ENCODE measurements at places on chromosomes 11 and 22.

DNA sequence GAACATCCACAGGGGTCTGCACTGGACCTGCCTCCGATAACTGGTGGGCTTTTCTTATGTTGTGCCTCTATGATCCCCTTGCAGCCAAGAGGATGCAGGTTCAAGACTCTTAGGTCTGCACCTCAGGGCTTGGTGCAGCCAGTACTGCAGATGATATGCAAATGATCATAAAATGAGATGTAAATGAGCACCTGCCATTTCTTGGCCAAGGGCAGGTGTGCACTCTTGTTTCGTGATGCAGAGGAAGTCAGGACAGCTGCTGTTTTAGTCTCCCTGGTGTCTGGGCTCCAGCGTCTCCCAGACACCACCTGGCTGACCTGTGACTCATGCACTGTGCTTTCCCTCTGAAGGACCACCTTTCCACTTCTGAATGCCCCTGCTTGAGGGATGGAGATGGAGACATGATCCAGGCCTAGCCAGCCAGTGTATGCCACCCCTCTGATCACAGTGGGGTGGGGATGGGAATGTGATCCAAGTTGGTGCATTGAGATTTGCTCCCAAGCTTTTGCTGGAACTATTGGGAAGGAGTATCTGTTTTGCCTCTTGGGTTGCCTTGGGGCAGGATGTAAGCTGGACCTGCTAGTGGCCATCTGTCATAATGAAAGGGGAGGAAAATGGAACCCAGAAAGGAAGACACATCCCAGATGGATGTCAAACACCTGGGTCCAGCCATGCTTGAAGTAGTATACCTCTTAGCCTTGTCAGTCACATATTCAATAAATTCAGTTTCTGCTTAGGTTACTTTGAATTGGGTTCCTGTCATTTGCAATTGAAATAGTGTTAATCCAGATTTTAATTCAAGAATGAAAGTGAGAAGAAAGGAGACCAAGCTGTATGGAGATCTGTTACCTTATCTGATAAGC, 3.3 kb upstream of the KCNJ11 start:
- no peak for DNase-seq

DNA sequence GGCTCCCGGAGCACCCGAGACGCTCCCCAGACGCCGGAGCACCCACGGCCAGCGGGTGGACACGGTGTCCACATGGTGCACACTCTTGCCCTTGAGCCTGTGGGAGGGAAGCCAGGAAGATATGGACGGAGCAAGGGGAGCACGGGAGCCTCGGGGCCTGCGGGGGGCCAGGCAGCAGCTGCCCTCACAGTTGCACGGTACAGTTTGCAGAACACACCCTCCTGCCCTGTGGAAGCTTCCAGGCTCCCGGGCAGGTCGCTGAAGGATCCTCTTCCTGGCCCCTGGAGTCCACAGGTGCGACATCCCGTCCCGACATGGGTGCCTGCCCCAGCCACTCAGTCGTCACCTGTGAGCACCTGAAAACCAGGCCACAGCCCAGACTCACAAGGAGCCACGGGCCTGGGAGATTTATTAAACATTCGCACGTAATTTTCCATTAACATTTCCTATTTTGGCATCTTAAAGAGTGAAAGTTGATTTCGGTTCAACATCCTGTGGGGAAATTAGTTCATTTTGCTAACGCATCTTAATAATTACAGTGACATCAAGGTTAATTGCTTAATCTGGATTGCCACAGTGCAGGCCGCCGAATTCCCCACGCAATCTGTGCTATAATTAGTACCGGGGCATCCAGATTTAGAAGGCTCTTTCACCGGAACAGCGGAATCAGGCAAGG, 253.3 kb downstream of the BRD1 start:
- DNase-seq = no peak

- DNase-seq = no peak
These were observed 37.3 kb downstream of the OSBPL5 start for GRCh38 chr11:3127706-3128355.

GRCh38 chr11:125750629-125751028, 4.5 kb downstream of the PATE1 start:
- DNase-seq = no peak

DNA sequence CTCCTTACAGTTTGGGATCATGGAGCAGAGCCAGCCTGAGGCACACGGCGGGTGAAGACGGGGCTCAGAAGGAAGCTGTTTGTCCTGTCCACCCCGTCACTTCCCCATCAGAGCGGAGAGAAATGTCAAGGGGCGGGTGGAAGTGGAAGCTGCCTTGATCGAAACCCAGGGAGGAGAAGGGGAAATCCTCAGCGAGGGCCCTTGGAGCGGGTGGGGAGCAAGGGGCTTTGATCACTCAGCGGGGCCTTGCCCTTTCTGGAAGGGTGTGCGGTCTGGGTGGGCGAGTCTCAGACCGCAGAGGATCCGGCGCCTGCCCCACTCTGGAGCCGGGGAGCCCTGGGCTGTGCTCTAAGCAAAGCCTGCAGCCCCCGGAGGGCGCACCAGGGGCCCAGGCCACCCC, 320.4 kb downstream of the NTM start:
- no peak for DNase-seq

- no peak for DNase-seq
These were observed 6.4 kb downstream of the FADS2 start for GRCh38 chr11:61834278-61835048.

GRCh38 chr22:23777776-23778576, 5.3 kb downstream of the MMP11 start:
- no peak for DNase-seq

- DNase-seq = no peak
These were observed 1.2 kb upstream of the CXCR5 start for GRCh38 chr11:118882491-118882890.

- DNase-seq = no peak
These were observed 57.7 kb upstream of the EMID1 start for GRCh38 chr22:29148036-29148435.

- no peak for DNase-seq
These were observed 16.4 kb downstream of the PRR33 start for GRCh38 chr11:1875093-1875850.

GRCh38 chr11:4508886-4509285, 26.4 kb downstream of the OR52K1 start:
- no peak for DNase-seq

GRCh38 chr22:25419247-25420113, 145.0 kb upstream of the GRK3 start:
- DNase-seq = no peak

DNA sequence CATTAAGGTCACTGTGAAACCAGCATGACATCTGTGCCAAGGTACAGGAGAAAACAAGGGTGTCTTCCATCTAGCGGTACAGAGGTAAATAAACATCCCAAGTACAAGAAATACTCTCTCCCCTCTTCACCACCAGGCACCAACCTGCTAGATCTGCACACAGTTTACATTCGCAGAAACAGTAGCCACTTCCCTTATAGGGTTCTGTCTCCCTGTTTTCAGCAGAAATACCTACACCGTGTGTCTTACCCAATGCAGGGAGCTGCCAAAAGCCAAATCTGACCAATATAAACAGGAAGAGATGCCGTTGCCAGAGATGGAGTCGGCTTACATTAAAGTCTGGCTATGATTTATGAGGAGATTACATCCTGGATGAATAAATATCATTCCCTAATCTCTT, 1.2 kb downstream of the SCN4B start:
- no peak for DNase-seq

DNA sequence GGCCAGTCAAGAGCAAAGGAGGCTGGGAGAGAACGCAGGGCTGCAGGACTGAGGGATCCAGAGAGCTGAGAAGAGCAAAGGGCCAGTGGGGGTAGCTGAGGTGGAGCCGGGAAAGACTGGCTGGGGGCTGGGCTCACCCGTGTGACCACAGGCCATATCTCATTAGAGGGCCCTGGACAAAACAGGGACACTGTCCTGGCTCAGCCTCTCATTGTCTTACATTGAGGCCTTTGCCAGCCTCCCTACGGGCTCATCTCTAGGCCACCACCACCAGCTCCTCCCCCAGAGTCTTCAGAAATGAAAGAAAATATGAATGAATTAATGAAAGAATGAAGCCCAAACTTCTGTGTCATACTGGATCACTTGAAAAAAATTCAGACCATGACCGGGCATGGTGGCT, 9.2 kb downstream of the RAB36 start:
- DNase-seq = no peak

DNA sequence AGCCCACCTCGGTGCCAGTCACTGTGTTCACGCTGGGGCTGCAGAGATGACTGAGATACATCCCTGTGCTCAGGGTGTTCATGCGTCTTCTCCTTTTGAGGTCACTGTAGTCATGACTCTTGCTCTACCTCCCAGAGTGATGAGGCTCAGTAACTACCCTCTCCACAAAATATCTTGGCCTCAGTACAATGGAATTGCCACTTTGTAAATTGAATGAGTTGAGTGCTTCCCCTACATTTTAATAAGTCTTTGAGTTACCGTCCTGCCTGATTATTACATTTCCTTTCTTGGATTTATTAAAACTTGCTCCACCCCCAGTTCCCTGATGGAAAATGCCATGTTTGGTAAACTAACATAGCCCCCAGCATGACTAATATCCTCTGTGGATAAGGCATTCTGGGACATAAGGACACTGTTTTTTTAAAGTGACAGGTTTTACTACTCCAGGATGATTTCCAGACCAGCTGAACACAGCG, 15.9 kb downstream of the PRSS23 start:
- DNase-seq = no peak

DNA sequence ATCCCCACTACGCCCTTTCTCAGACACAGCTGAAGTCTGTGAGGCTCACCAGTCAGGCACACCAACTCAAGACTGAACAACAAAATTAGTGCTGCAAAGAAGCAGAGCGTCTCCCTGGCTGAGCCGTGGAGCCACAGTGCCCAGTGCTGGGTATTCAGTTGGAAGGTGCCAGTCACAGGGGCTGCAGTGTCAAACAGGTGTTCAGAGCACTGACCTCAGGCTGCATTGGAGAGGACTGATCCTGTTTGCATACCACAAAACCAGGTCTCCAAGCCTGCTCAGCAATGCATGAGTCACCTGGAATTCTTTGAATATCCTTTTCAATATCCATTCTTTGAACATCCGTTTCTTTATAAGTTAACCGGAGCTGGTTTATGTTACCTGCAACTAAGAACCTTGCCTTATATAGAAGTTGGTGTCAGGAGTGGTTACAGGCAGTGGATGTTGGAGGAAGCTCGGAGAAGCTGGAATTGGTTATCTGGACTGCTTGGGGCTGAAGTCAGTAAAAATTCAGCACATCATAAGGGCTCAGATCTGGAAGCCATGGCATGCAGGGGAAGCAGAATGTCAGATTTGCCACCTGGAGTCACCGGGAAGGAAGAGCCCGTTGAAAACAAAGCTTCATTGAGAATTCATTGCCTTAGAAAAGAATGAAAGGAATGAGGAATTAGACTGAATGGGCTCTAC, 30.3 kb downstream of the PDGFB start:
- DNase-seq = no peak

GRCh38 chr11:129770993-129771392, 44.7 kb upstream of the TMEM45B start:
- no peak for DNase-seq

DNA sequence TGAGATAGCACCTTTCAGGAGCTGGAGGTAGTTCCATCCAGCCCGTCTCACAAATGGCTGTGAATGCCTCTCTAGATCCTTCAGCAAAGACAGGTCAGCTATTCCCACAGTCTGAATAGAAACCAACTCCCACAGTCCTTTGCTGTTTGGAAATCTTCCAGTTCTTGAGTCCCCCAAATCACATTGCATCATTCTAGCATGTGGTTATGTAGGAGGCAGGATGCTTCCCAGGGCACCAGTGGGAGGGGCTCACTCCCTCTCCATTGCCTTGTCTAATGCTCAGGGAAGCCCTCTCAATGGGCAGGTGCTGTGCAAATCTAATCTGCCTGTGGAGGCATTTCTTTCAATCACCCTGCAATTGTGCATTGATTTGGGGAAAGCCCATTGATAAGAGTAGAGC, 14.6 kb downstream of the NAV2 start:
- no peak for DNase-seq

- DNase-seq = no peak
These were observed 11.8 kb downstream of the ANO9 start for GRCh38 chr11:429931-430456.

DNA sequence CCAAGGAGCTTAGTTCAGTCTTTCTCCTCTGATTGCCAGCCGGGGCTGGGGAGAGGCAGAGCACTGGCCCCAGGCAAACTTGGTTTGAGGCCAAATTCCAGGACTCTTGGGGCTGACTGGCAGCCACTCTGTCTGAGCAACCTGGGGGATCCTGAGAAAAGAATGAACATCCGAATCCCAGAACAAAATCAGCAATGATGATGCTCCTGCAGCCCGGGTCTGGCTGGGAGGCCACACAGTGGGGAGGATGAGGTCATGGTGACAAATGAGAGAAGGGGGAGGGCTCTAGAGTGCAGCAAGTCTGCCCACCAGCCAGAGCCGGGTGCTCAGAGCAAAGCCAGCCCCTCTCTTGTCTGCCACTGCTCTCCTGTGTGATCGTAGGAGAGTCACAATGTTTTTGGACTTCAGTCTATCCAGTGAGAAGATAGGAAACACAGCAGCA, 71.8 kb upstream of the PAX6 start:
- no peak for DNase-seq

- no peak for DNase-seq
These were observed 51.6 kb downstream of the DGCR2 start for GRCh38 chr22:19070397-19071169.

DNA sequence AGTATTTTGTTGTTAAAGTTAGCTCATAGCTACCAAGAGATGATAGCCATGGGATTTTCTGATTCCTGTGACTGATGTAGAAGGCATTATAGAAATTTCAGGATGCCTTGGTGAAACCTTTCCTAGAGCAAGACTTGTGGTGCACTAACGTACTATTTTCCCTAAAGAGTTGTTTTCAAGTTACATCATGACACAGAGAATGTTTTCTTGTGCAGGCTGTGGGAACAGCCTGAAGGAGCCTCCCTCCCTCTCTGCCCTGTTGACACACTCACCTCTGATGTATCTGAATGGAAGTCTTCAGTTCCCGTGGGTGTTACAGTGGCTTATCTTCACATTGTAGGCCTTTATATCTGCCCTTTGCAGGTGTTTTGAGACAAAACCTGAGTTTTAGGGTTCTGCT, 121.6 kb downstream of the LDLRAD3 start:
- DNase-seq = no peak

DNA sequence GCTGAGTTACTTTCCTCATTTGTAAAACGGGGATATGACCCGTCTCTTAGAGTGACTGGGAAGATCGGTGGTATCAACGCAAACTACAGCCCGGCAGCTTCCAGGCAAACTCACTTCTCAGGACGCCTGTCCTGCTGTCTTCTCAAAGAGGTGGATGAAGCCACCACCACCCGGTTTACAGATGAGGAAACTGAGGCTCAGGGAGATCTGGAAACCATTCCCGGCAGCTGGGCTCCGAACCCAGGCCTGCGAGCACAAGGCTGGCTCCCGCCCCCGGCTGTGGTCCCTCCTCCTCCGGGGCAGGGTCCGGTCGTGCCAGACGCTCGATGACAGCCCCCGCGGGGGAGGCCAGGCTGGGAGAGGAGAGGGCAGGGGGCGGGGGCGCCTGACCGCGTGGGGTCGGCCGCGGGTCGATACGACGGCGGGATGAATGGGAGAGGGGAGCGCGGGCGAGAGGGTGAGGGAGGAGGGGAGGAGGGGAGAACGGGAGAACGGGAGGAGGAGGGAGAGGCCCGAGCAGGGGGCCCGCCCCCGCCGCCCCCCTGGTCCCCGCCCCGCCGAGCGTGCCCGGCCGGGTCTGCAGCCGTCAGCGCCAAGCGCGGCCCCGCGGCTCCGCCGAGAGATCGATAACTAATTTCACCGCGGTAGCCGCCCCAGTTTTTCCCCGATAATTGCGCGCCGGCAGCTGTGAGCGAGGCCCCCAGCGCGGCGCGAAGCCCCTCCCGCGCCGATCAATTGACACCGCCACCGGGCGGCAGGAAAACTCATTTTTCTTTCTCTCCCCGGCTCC, 14.0 kb downstream of the IGLL1 start:
- DNase-seq = no peak

Measured in effector CD8-positive, alpha-beta T cell (primary cell).